ENCODE measurements at places on chromosomes 7 and 10. TPM values are rescaled to one million over a fixed set of nuclear protein-coding genes. Genes with fewer than 3 reads are reported as not detected.

GRCh38 chr10:73992899-73993788, 4.8 kb upstream of the VCL start:
- DNase-seq = no peak

- DNase-seq = peak; percentile 7
These were observed 99.0 kb downstream of the ADRA2A start for GRCh38 chr10:111175787-111176186.

DNA sequence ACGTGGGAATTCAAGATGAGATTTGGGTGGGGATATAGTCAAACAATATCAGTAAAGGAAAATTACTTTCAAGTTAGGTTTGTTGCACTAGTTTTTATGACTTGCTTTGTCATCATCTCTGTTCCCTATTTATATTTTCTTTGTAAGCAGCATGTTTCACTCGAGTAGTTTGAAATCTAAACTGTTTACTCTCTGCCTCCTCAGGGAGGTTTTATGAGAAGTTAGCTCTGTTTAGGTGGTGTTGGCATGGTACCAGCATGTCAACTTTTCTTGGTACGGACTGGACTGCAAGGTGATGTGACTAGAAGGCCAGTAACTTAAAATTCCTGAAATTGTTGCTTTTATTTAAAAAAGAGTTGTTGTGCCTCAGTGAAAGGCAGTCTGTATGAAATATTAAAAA, 59.2 kb upstream of the MTPN start:
- DNase-seq = no peak

UPK3B gene
- total RNA-seq = 2.2 TPM

GRCh38 chr7:106281585-106282318, 3.0 kb downstream of the NAMPT start:
- DNase-seq = no peak

CADPS2 gene
- total RNA-seq = 22.0 TPM

GRCh38 chr10:7345717-7346116, 65.1 kb downstream of the SFMBT2 start:
- no peak for DNase-seq
